ENCODE measurements at places on chromosomes 2 and 18. TPM values are rescaled to one million over a fixed set of nuclear protein-coding genes. Genes with fewer than 3 reads are reported as not detected.

Gene TMEFF2
- total RNA-seq, result 5.0 TPM

Gene TCF4
- 30.7 TPM for total RNA-seq

Gene CEP192
- total RNA-seq, result 15.4 TPM

Gene LDLRAD4
- 6.9 TPM for total RNA-seq

Gene FBXO41
- 2.3 TPM for total RNA-seq

Gene NT5DC4
- total RNA-seq, result not detected

Gene DNAJC5G
- total RNA-seq, result not detected

Gene DGUOK
- total RNA-seq, result 110 TPM

Gene VIL1
- total RNA-seq, result not detected

Gene RTTN
- total RNA-seq, result 10.1 TPM

Gene HTR2B
- not detected for total RNA-seq

Data from H4 (cell line).